Activated CD8-positive, alpha-beta memory T cell treated with anti-CD3 and anti-CD28 coated beads, Interleukin-2, amount 10 ng/mL, durations not matched to agents 7 days and 5 days (primary cell): ENCODE measurements at places on chromosomes 6 and 20. TPM values are rescaled to one million over a fixed set of nuclear protein-coding genes. Genes with fewer than 3 reads are reported as not detected.
A peak's percentile ranks its signal among the peaks of the same experiment; 100 is the strongest.

STMN3 gene
- total RNA-seq, result 8.0 TPM

MAP3K4 gene
- total RNA-seq, result 38.5 TPM

AKAP12 gene
- total RNA-seq, result 0.85 TPM

OR5V1 gene
- total RNA-seq, result not detected

IMPG1 gene
- total RNA-seq, result not detected

NQO2 gene
- 14.5 TPM for total RNA-seq

ZFP57 gene
- total RNA-seq, result 14.1 TPM

EPPIN gene
- not detected for total RNA-seq

CDH26 gene
- 1.5 TPM for total RNA-seq

GTSF1L gene
- total RNA-seq, result 0.28 TPM

INSM1 gene
- total RNA-seq, result 0.12 TPM

DUSP15 gene
- total RNA-seq, result not detected

IDH3B gene
- total RNA-seq, result 96.0 TPM

CCN6 gene
- not detected for total RNA-seq

CPNE5 gene
- total RNA-seq, result 0.79 TPM

- DNase-seq, result no peak
These were observed 616.7 kb downstream of the FRK start for GRCh38 chr6:115443825-115444478.

GRCh38 chr6:31498748-31499147 is 803 bp downstream of the MICB start:
- DNase-seq, result no peak

DNA sequence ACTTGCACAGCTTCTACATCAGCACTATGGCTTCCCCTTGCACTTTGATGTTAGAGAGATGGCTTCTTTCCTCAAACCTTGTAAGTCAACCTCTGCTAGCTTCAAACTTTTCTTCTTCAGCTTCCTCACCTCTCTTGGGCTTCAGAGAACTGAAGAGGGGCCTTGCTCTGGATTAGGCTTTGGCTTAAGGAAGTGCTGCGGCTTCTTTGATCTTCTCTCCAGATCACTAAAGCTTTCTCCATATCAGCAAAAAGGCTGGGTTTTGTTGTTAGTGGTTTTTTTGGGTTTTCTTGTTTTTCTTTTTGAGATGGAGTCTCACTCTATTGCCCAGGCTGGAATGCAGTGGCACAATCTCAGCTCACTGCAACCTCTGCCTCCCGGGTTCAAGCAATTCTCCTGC is 24.0 kb downstream of the CDK5RAP1 start:
- DNase-seq, result no peak

GRCh38 chr6:4162370-4162769 is 27.0 kb upstream of the ECI2 start:
- no peak for DNase-seq

- no peak for DNase-seq
These were observed 263.3 kb downstream of the SOX4 start for GRCh38 chr6:21856844-21857243.

DNA sequence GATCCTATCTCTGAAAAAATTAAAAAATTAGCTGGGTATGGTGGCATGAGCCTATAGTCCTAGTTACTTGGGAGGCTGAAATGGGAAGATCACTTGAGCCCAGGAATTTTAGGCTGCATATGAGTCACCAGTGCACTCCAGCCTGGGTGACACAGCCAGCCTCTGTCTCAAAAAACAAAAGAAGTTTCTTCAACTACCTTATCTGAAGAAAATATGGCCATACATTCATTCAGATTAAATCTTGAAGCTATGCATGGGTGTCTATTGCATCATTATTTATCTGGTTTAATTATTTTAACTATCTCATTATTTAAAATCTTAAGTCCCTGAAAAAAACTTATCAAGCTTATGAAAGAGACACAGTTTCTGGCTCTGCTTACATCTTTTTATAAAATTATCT is 204.1 kb downstream of the SIM1 start:
- no peak for DNase-seq

- no peak for DNase-seq
These were observed 1.9 kb downstream of the NOL7 start for GRCh38 chr6:13617066-13617465.

- no peak for DNase-seq
These were observed 17.4 kb downstream of the CASS4 start for GRCh38 chr20:56429502-56429901.

- no peak for DNase-seq
These were observed 62.1 kb upstream of the PHACTR1 start for GRCh38 chr6:12654514-12654913.

DNA sequence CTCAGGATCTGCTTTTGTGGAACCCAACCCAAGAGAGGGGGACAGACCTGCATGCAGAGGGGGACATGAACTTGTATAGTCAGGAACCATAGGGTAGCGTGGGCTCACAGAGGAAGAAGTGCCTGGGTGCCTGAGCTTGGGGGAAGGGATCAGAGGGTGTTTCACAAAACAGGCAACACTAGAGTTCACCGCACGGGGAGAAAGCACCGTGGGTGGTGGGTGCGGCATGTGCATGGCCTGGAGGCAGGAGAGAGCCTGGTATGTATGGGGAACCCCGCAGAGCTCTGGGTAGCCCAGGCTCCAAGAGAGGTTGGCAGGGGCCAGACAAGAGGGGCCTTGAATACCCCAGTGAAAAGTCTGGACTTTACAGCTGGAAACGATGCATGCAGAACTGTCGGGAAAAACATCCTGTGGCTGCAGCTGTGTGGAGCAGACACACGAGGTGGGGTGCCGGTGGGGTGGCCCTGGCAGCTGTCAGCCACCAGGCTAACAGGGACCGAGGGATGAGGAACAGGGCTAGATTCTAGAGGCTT is 6.7 kb upstream of the EMILIN3 start:
- DNase-seq, result no peak

- DNase-seq, result no peak
These were observed 429.4 kb downstream of the TFAP2A start for GRCh38 chr6:9985481-9985880.

DNA sequence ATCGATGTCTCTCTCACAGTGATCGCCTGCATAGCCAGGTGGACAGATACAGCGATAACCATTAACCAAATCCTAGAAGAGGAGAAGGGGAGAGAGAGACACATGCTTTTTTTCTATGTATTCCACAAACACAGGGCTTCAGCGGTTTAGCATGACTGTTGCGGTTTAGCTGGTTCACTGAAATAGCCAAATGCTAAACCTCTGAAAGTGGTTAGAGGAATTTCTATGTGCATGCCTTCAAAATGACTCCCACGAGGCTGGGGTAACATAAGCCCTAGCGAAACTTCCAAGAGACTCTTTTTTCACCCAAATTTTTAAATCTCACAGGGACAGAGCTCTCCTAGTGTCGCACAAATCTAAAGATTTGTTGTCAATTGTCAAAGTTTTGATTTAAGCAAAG is 25.1 kb downstream of the JAG1 start:
- no peak for DNase-seq

- no peak for DNase-seq
These were observed 46.3 kb upstream of the SCML4 start for GRCh38 chr6:107870381-107870780.

DNA sequence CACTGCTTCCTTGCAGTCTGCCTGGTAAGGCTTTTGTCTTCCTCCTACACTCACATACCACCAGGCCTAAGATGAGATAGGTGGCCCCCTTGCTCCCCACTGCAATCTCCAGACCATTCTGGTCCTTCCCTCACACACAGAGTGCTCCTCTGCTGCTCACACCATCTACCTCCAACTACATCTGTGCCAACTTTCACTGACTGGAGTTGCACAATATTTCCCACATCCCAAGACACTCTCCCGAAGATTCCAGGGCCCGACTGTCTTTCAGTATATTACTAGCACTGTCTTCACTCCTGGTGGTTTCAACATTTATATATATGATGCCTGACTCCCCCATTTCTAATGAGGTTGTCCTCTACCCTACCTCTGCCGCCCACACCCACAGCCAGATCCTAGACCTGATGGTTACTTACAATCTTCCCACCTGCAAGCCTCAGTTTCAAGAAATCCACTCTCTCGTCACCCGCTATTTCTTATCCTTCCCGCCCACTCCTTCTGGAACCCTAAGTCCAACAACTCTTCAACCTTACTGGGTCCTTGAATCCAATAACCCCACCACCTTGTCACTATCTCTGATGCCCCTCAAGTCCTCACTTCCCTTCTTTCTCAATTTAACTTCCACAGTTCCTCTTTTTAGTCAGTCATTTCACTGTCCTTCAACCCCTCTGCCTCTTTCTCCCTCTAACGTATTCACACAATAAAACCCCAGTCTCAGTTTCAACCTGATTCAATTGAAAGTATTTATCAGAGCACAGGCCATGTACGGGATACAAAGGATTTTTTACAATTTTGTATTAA is 21.6 kb downstream of the RALGAPA2 start:
- DNase-seq, result no peak

DNA sequence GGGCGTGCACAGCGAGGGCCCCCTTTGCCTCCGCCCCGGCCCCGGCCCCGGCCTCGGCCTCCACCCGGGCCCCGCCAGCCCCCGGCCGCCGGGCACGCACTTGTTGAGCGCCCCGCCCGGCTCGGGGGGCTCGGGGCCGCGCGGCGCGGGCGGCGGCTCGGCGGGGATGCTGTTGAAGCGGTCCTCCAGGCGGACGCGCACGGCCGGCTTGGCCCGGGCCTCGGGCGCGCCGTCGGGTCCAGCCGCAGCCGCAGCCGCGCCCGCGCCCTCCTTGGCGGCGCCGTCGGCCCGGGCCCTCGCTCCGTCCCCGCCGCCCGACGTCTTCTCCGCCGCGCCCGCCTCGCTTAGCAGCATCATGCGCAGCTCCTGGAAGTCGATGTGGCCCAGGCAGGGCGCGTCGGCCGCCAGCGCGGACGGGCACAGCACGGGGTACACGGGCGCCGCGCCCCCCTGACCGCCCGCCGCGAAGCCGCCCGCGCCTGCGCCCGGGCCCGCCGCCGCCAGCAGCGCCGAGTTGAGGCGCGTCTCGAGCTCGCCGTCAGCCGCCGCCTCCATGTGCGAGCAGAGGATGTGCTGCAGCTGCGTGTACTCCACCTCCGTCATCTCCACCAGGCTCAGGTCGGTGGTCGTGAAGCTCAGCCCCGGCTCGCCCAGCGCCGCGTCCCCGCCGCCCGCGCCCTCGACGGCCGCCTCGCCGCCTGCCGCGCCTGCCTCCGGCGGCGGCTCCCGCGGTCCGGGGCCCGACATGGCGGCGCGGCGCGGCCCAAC is 514 bp downstream of the TCFL5 start:
- DNase-seq, result peak; percentile 62

- no peak for DNase-seq
These were observed 345.3 kb downstream of the CDKAL1 start for GRCh38 chr6:20879526-20879925.

- no peak for DNase-seq
These were observed 9.3 kb downstream of the NTSR1 start for GRCh38 chr20:62717933-62718332.

DNA sequence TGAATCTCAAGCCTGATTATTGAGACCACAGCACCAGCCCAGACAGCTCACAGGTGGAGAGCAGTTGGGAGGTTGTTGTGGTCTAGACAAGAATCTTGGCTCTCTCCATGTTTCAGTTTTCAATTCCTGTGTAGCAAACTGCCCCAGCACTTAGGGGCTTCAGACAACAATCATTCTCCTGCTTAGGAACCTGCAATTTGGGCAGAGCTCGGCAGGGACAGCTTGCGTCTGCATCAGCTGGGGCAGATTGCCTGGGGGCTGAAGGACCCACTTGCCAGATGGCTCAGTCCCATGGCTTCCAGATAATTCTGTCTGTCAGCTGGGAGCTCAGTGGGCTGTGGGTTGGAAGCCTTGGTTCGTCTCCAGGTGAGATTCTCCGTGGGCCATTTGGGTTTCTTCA is 6.9 kb downstream of the TGM6 start:
- DNase-seq, result no peak

GRCh38 chr6:105566503-105566902 is 163.6 kb upstream of the PREP start:
- no peak for DNase-seq

DNA sequence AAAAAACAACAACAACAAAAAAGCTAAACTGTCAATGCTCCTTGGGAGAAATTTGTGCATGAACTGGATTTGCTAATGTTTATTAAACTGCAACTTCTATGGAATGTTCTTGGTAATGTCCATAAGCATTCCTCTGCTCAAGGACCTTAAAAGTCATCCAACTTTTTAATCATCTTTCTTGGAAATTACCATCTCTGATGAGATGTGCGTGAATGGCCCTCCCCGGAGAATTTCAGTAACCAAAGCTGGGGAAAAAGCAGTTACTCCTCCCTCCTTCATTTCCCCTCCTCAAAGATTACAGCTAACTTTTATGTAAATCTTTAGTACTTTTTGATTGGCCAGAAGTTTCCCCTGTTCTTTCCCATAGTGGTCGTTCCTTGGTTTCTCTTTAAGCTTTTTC is 5.2 kb downstream of the TBCC start:
- no peak for DNase-seq

GRCh38 chr6:152573762-152574161 is 63.4 kb downstream of the SYNE1 start:
- no peak for DNase-seq

DNA sequence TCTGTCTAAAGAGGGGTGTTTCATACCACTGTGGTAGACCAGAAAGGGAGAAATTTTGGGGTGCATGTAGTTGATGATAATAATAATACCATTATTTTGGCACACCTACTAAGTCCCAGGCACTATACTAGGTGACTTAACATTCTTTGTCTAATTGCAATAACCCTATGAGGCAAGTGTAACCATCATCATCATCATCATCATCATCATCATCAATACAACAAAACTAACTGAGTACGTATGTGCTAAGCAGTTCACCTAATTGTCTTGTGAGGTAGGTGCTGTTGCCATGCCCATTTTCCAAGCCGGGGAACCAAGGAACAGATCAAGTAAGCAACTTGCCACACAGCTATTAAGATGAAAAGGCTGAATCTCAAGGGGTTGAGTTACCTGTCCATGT is 2.6 kb upstream of the PACSIN1 start:
- DNase-seq, result no peak
